ENCODE measurements at places on chromosomes 13 and 19.

GRCh38 chr13:23903906-23904280 lies 6.6 kb upstream of the C1QTNF9B start:
- DNase-seq: no peak

GRCh38 chr19:604355-604754 lies 14.7 kb downstream of the HCN2 start:
- no peak for DNase-seq

- no peak for DNase-seq
Measured at GRCh38 chr13:47832458-47832972, 168.6 kb downstream of the SUCLA2 start.

DNA sequence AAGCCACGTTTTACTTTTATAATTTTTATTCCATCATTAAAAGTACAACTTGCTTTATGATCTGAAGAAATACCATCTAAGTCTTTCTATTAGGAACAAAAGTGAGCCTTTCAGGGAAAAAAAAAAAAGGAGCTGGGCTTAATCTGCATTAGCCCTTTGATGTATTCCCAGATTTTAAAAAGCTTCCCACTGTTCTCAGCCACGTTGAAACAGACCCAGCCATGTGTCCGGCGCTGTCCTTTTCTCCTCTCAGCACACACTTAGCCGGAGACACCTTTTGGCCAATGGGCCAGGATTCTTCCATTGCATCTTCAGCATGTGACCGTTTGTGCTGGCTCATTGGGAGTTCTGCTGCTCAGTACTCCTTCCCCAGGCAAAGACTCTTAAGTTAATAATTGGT lies 105.5 kb downstream of the GGACT start:
- DNase-seq: no peak

GRCh38 chr19:55341171-55341588 lies 1.5 kb downstream of the KMT5C start:
- DNase-seq: peak; percentile 11

- no peak for DNase-seq
Measured at GRCh38 chr13:36352350-36352749, 6.2 kb upstream of the SPART start.

GRCh38 chr19:50341091-50341564 lies 12.0 kb upstream of the KCNC3 start:
- DNase-seq: no peak

- no peak for DNase-seq
Measured at GRCh38 chr19:44746616-44746945, 1.9 kb upstream of the BCL3 start.

DNA sequence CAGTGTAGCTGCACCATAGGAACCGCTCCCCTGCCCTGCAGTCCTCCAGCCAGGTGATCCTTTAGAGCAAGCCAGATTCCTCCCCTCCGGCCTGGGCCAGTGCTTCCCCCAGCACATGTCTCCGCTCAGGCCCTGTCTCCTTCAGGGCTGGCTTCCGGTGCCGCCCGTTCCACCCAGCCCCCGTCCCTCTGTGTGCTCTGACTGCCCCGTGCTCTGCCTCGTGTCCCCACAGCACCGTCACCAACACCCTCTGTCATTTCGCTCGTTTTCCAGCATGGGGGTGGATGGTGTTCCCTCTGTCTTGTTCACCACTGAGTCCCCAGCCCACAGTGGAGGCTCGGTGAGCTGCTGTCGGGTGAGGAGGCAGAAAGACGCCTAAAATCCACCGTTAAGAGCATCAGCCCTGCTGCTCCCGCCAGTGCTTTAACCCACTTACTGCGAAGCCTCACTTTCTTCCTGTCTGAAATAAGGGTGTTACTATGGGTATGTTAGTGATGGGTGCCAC lies 54.5 kb downstream of the TSSK6 start:
- DNase-seq: peak; percentile 11

- DNase-seq: no peak
Measured at GRCh38 chr13:110559986-110560385, 1.5 kb downstream of the RAB20 start.

GRCh38 chr13:29059800-29060199 lies 239.7 kb downstream of the MTUS2 start:
- DNase-seq: no peak

GRCh38 chr13:111657013-111657412 lies 336.6 kb downstream of the TEX29 start:
- DNase-seq: no peak

DNA sequence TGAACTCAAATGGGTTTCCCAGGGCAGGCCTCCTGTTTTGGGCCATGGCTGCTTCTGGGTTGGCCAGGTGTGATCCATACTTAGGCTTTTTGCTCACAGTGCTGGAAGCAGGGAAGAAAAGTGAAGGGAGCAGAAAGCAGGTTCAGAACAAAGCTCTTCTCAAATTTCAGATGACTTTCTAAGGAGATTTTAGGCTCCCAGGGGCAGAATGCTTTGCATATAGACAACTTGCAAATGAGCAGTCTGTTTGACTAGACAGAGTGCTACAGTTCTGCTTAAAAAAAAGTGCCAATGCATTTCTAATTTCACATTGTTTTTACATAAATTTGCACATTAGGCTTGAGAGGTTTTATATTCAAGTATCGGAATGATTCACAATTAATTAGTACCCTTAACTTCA lies 2.6 kb upstream of the SLC10A2 start:
- DNase-seq: no peak

- DNase-seq: no peak
Measured at GRCh38 chr19:58394821-58395219, 636 bp upstream of the RNF225 start.

DNA sequence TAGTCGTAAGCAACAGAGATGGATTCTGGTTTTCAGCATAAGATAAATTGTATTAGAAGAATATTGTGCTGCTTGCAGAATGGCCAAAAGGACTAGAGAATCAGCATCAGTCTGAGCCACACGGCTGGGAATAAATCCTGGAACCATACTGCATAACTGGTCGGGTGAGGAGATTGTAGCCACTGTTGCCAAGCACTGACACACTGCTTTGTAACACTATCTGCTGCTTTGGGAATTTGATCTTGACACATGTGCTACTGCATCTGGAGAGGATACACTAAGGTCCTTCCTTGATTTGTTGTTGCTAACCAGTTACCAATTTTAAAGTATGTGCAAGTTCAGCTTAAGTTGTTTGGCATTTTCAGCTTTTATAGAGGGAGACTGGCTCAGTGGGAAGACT lies 1.9 kb downstream of the HNRNPA1L2 start:
- DNase-seq: no peak

GRCh38 chr13:40207001-40207478 lies 459.4 kb downstream of the FOXO1 start:
- DNase-seq: no peak

DNA sequence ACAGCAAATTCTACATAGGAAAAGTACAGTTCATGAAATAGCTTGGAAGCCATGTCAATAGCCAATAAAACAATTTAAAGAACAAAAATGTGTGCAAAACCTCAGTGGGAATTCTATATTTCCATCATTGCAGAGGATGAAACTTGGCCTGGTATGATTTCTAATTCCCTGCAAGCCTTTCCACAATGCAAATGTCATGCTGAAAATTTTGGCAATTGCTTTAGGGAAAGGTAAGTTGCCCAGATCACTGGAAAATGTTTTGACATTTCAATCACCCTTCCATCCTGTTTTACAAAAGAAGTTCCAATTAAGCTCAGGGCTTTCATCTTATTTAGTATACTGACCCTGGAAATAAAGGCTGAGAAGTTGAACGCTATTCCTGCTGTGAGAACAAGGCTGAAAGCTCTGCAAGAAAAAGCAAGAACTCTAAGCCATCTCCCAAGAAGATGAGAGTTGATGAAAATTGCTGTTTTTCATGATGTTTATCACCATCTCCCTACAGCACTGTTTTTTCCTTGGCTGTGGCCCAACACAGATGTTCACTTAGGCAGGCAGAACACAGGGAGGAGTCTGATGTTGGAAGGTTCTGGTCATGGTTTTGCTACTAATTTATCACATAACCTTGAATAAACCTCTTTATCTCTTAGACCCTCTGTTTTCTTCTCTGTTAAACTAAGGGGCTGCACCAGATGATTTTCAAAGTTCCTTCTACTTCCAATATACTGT lies 263.7 kb downstream of the KCTD12 start:
- peak; percentile 54 for DNase-seq

DNA sequence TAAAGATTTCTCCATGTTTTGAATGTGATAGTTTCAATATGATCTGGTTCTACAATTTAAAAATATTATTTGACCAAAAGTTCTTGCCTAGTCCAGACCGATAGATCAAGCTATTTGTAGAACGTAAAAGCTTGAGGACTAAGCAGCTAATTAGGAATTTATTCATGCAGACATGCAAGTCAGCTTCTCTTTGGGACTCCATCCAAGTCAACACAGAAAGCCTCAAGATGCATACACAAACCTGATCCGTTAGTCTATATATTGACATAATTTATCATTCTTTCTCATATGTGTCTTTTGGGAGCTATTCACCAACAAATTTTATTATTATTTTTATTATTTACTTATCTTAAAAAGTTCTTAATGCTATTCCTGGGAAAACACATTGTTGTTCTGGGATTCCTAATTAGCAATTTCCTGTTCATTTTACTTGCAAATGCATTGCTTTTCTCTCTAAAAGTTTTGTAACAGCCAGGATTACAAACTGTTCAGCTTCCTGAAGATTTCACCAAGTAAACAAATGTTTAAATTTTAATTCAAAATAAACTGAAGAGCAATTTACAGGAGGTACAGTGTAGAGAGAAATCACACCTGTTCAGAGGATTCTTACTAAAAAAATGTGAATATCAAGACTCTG lies 375.3 kb downstream of the GPC5 start:
- DNase-seq: no peak

- no peak for DNase-seq
Measured at GRCh38 chr19:2661615-2662014, 40.9 kb downstream of the GNG7 start.

DNA sequence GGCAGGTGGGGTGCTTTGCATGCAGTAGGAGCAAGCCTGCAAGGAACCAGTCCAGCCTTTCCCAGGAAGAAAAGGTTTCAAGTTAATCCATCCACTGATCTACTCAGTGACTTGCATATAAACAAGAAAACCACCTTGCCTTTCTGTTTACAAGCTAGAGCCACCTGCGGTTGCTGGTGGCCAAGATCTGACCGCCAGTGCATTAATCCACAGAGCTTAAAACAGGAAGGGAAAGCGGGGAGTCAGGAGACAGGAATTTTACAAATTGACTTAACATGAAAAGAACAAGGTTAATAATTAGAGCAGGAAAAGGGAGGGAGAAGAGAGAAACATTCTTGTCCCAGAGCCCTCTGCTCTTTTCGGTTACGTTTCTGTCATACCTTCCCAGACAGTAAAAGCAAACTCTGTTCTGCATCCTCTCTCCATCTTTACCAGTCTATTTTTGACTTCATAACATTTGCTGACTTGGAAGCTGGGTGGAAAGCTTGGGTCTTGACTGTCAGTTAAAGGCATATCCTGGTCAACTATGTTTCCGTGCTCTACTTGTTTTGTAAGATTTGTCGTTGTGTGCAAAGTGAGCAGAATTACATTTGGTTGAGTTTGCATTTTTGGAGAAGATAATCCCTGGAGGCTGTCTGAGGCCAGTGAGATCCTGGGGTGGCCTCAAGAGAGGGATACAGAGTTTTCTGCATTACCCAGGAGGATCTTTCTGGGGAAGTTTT lies 760.6 kb downstream of the EFNB2 start:
- peak; percentile 3 for DNase-seq

DNA sequence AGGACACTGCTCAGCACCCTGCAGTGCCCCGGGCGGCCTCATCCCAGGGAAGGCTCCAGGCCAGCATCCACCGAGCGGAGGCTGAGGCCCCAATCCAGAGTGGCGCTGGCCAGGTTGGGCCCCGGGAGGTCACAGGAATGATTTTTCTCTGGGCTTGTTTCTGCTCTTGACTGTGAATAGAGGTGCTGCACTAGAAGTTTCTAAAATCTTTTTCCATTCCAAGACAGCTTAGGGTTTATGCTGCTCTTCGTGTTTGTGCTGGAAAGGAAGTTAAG lies 15.1 kb downstream of the KDM4B start:
- DNase-seq: no peak

DNA sequence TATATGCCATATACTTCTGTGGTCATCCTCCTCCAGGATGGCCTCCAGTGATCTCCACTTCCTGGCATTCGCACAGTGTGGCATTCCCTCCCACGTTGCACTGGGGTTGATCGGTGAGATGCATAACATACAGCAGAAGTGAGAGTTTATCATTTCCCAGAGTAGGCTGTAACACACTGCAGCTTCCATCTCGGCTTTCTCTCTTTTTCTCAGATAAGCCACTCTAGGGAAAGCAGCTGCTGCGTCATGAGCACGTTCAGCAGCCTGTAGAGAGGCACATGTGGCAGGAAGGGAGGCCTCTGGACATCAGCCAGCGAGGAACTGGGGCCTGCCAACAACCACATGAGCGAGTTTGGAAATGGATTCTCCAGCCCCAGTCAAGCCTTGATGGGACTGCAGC lies 807.1 kb downstream of the DIAPH3 start:
- DNase-seq: peak; percentile 97

GRCh38 chr13:57739089-57739488 lies 107.5 kb downstream of the PCDH17 start:
- peak; percentile 12 for DNase-seq

DNA sequence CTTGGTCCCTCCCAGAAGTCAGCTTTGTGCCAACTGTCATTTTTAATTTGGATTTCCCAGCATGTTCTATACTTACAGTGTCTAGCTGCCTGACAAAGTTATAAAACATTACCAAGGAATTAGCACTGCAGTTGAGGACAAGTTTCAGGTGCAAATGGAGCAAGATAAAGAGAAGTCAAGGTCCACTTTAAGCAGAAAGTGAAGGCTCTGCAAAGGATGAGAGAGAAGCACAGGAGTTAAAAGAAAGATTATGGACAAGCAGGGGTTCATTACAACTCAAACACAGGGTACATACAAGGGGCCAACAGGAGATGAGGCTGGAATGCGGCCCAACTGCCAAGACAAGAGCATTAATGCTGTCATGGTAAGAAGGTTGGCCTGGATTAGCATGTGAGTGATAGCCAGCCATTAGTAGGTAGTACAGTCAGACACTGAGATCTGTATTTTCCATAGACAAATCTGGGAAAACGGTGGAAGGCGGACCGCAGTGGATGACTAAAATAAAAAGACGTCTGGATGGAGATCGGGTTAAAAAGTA lies 17.6 kb downstream of the UBL3 start:
- DNase-seq: no peak

- DNase-seq: no peak
Measured at GRCh38 chr13:64534302-64534701, 2695.8 kb downstream of the PCDH9 start.

DNA sequence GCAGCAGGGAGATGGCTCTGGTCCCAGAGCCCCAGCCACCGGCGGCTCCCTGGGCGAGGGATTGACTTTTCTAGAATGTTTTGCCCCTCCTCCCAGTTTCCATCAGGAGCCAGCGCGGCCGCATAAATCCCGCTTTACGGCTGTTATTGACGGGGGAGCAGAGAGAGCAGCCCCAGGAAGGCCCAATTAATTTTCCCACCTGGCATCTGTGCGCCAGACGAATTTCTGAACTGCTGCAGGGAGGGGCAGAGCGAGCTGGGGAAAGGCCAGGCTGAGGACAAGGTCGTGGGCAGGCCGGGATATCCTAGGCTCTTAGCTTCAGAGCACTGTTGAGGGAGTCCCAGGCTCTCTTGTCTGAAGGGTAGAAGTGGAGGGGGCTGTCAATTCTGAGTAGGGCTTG lies 24.7 kb downstream of the ZNRF4 start:
- DNase-seq: no peak

- DNase-seq: no peak
Measured at GRCh38 chr19:18107235-18107634, 9.7 kb downstream of the MAST3 start.

- no peak for DNase-seq
Measured at GRCh38 chr13:32125751-32126150, 94.2 kb downstream of the FRY start.

GRCh38 chr13:45468635-45469034 lies 3.9 kb downstream of the COG3 start:
- no peak for DNase-seq

Measured in endothelial cell of umbilical vein (primary cell).